ENCODE measurements at places on chromosomes 2 and 18.

DNA sequence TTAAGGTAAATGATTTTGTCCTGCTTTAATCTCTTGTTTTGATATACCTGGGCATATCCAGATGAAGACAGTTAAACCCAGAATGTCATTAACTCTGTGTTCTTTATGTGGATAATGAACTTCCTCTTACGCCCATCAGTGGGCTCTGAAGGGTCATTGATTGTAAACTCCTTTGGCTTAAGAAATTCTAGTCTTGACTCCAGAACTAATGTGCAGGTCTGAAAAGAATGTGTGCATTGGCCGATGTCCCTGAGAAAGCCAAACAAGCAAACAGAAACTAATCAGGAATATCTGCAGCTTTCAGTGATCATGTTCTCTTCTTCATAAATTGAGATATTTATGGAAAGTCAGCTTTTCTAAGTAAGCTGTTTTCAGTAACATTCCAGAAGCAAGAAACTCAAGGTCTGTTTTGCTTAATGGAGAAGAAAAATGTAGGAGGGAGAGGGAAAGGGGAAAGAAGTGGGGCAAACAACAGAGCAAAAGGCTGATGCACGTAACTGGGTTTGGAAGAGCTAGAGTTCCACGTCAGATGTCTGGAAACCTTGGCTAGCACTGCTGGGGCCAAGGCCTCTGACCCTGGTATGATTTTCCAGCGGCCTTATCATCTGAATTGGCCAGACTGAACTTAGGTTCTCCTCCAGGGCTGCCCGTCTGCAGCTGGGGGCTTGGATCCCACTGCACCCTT, 61.3 kb upstream of the FHL2 start:
- DNase-seq: no peak

DNA sequence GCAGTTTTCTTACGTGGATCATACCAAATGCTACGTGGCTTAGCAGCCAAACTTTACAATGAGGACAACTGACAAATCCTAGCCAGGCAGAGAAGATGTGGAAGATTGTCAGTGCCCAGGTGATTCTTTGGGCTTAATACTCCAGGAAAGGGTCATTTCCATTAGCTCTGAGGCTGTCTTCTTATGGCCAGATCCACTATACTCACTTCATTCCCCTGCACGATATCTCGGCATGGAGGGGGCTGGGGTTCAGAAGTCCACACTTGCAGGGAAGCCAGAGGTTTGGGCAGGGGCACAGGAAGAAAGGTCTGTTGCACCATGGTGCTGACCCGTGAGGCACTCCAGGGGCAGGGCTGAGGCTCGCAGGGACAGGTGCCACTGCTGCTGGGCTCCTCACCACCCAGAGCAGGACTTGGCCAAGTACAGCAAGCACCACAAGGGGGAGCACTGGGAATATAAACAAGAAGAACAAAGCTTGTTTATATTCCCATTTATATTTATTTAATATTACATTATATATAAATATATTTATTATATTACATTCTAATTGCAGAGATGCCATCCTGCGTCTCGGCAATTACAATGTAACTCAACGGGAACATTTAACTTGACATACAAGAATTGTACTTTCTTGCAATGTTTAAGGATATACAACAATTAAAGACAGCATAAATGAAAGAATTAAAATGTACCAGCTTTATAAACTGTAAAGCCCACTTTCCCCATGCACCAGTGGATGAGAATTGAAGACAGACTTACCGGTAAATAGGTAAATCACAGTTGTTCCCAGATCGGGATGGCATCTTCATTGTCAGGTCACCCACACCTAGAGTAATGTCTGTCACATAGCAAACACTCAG, 27.2 kb downstream of the CLUL1 start:
- peak; percentile 60 for DNase-seq

GRCh38 chr2:211455216-211455841, 898.9 kb downstream of the CPS1 start:
- peak; percentile 32 for DNase-seq

GRCh38 chr2:216372761-216373291, 543 bp upstream of the MARCHF4 start:
- DNase-seq: peak; percentile 92

GRCh38 chr2:166671801-166672200, 177.8 kb upstream of the SCN7A start:
- peak; percentile 40 for DNase-seq

- no peak for DNase-seq
Observed at GRCh38 chr2:134728163-134728562, 9.4 kb upstream of the TMEM163 start.

GRCh38 chr2:164839914-164840457, 1.6 kb downstream of the COBLL1 start:
- peak; percentile 57 for DNase-seq

DNA sequence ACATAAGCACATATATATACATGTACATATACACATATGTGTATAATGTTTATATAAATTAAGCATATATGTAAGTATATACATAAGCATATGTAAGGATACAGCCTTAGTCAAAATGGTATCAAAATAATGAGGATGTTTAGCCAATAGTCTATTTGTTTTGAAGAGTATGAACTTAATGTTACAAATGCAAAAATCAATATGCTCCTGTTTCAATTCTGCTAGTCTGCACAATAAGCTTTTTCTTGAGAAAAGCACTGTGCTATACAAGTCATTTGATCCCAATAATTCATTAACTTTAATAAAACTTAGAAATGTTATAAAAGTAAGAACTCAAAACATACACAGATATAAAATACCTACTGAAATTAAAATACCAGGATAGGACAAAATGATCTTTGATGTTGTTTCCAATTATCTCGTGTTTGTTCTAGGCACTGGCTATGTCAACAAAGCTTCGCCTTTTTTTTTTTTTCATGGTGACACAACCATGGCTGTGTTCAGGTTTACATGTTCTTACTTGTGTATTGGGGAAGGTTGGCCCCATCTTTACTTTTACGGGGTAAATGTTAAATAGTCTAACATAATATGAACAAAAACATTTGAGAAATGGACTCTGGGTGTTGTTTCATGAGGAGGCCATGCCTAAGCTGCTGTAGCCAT, 271.1 kb upstream of the CDH19 start:
- DNase-seq: no peak

DNA sequence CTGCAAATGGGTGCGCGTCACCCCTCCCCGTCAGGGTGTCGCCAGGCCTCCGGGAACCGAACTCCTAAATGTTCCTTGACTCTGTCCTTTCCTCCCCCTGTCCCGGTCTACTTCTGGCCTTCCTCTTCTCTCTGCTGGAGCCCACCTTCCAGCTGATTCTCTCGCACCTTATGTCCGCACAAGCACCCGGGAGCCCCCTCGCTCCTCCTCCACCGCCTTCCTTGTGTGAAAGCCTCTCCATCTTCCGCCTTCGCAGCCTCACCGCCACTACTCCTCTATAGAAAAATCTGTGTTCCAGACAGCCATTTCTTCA, 627 bp upstream of the KIF3C start:
- DNase-seq: no peak

GRCh38 chr2:120720746-120721375, 14.8 kb upstream of the GLI2 start:
- DNase-seq: no peak

DNA sequence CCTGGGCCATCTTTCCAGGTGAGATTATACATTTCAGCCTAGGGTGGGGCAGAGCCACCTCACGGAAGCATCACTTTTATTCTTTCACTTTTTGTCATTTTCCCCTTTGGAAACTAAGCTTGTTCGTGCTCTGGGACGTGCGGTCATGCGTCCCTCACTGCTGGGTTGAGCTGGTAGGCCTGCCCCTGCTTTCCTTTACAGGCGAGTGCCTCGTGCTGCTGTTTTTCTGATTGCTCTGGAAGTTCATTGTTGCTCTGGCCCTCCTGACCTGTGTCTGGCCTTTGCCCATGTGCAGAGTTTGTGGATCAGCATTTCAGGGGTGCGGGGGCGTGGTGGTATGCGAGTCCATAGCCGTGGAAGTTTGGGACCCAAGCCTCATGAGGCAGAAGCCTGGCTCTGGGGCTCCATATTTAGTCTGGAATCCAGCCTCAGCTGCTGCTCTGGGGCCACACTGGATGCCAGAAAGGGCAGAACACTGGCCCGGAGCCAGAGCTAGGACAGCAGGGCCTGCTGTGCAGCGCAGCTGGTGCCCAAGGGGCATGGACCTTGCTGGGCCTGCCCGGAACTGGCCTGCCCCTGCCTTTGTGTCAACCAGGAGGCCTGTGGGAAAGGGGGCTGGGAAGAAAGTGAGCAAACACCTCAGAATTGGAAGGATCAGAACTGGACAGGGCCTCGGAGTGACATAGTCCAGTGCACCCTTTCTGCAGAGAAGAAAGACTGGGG, 51.1 kb downstream of the CTIF start:
- DNase-seq: no peak

- peak; percentile 7 for DNase-seq
Observed at GRCh38 chr2:152875701-152876695, 157.6 kb downstream of the ARL6IP6 start.

- DNase-seq: no peak
Observed at GRCh38 chr18:5413447-5413846, 117.9 kb upstream of the ZBTB14 start.

DNA sequence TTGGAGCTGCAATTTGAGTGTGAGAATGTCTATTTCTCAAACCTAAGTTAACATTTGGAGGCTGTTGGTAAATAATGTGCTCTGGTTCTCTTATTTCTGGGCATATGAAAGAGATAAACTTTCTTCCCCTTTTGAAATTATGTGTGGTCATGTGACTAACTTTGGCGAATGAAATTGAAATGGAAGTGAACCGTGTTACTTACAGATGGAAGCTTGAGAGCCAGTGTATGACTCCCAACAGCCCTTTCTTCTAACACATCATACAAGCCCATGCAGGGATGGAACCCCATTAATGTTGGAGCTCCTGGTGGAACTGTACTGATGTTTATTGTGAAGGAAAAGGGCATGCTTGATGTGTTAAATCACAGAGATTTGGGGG, 725.8 kb downstream of the TSN start:
- no peak for DNase-seq

DNA sequence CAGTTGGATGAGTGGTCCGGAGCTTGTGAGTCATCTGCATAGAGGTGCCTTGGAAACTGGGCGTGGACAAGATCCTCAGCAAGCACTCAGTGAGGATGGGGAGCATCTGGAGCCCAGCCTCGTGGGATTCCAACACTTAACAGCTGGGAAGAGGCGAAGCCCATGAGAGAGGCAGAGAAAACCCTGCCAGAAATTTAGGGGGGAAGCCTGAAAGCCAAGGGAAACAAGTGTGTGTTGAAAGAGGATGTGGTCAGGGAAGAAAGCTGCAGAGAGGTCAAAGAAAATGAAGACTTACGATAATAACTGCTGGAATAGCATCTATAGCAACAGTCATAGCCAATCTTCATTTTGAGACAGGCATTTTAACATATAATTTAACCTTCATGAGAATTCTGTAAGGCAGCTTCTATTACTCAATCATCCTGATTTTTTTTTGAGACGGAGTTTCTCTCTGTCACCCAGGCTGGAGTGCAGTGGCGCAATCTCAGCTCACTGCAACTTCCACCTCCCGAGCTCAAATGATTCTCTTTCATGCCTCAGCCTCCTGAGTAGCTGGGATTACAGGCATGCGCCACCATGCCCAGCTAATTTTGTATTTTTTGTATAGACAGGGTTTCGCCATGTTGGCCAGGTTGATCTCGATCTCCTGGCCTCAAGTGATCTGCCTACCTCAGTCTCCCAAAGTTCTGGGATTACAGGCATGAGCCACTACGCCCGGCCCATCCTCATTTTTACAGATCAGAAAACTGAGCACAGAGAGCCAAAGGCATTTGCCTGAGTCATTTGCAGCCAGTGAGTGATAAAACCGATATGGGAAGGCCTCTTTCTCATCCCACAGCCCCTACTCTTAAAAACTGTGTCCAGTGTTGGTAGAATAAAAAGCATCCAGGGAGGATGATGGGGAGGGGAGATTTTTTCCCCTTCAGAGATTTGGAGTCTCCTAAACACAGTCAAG, 214.4 kb upstream of the EPAS1 start:
- peak; percentile 95 for DNase-seq

DNA sequence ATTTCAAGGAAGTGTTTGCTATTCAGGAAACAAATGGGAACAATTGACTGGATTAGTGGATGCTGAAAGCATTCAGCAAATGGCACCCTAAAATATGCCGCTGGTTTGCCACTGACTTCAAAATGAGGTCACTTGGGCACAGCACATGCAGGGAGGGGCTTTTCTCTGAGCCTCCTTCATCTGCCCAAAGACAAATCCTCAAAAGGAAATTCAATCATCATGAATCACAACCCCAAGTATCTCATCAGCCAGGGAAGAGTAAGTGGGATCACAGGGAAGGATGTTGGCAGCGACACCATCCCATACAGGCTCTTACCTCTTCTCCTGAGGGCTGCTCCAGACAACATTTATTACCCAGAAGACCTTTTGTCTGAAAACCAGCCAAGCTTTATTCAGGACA, 14.4 kb upstream of the SP140L start:
- peak; percentile 29 for DNase-seq

GRCh38 chr2:1641523-1641922, 102.8 kb downstream of the PXDN start:
- DNase-seq: no peak

GRCh38 chr18:79961527-79962291, 2.7 kb upstream of the HSBP1L1 start:
- no peak for DNase-seq

DNA sequence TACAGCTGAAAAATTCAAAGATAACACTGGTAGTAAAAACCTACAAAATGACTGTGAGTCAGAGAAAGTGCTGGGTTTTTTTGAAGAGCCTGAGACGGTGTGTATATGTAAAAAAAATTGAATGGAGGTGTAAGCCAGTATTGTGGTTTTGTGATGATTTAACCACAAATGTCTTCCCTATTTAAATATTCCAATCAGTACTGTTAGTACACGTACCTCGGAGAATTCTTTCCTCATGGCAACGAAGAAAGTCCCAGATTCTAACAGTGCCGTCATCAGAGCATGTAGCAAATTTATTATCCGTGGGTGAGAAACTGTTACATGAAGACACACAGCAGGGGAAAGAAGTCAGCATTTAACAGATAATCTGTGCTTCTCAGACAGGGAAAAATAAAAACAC, 48.1 kb downstream of the WDR33 start:
- peak; percentile 7 for DNase-seq

All from fibroblast of upper back skin (primary cell).